ENCODE measurements at places on chromosomes 6 and 20.

GRCh38 chr6:169079650-169080049 is 174.0 kb downstream of the THBS2 start:
- no peak for DNase-seq

DNA sequence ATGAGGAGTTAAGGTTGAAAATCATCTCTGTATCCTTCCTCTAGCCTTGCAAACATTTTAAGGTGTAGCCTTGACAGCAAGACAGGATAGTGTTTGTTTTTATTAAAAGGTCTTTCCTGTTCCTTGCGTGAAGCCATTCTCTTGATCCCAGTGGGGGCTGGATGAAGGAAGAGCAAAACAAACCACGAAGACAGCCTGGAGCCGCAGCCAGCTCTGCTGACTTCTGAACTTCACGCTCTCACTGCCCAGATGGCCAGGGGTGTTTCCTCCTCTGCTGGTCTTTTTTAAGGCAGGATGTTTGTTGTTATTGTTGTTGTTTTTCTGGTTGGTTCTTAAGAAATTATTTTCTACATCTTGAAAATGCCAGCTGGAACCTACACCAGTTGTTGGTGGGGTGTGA is 156.4 kb downstream of the MTHFD1L start:
- DNase-seq: no peak

DNA sequence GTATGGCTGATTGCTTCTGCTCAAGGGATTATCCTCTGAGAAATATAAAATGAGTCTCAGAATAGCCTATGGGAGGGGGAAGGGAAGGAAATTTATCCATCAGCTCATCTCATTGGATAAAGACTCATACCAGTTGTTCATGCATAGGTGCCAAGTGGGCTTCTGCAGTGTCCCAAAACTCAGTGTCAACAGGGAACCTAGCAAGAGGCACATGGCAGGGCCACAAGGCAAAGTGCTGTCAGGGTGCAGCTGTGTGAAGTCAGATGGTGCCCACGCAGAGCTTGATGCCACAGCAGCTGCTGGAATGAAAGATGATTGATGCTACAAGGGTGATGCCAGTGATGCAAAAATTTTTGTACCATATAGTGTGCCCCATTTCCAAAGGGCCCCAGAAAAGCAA is 3.2 kb upstream of the CHD6 start:
- no peak for DNase-seq

- no peak for DNase-seq
These were observed 47.2 kb downstream of the GMPR start for GRCh38 chr6:16285467-16286150.

DNA sequence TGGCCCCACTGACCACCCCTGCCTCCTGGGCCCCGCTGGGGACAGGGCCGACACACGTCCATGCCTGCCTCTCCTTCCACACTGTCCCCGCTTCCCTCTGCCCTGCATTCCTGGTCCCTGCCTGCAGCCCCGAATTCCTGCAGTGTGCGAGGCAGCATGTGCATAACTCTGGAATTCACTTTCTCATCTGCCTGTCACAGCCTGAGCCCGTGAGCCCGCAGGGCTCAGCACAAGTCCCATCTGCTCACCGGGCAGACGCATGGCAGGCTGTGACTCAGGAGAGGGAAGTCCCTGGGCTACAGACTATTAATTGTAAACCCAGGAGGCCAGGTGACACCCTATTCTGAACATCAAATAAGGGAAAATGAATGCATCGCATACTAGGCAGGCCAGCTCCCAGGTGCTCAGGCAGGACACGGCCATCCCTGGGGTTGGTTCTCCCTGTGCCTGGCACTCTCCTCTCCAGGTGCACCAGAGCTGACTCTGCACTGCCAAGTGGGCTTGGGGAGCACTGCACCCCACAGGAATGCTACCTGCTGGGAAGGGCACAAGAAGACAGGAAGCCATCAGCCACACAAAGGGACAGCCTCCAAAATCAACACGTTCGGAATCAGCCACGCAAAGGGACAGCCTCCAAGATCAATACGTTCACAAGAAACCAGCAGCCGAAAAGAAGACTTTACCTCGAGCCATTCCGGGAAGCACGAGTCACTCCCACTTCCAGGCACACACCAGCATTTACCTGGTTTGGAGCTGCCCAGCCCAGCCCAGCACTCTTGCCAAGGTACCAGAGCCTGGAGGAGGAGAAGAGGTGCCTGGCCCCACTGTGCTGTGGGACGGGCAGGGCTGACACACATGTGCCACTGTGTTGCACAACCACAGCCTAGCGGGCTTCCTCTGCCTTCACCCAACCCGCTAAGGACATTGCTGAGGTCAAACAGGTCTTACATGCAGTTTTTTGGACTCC is 65.9 kb downstream of the DLL1 start:
- DNase-seq: peak; percentile 79

DNA sequence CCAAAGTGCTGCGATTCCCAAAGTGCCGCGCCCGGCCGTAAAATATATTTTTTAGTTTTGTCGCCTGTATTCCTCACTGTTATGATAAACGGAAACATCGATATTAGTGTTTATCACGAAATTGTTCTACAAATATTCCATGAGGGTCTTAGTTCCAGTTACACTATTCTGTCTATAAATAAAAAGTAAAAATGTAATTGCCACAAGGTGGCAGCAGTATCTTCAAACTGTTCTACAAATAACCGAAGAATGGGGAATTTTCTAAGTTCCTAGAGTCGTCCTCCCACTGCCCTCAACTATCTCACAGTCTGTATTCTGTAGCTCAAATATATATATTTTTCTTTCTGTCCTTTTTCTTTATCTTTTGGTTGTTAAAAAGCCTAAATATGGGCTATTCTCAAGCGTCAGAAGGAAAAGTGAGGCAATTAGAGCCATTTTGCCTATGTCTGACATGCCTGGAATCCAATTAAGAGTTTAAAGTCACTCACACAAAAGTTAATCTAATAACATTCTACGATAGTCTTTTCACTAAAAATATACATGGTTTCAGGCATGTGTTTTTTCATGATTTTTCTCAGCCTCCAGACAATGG is 14.2 kb upstream of the FAM162B start:
- DNase-seq: peak; percentile 48

- no peak for DNase-seq
These were observed 68.7 kb downstream of the F13A1 start for GRCh38 chr6:6251555-6252280.

DNA sequence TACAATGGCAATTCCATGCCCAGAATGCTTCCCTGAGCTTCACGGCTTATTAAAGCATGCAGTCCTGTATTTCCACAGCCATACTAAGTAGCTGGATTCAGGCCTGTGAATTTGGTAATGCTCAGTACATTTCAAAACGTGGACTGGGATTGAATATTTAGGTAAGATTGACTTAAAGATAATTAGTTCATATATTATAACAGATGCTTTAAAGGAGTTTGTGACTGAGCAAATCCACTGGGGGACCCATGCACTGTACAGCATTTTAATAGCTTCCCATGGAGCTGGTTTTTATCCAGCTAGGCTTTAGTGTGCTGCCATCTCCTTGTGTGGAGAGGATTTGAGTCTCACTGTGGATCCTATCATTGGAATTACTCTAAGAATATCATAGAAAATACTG is 420.9 kb upstream of the FLRT3 start:
- DNase-seq: no peak

DNA sequence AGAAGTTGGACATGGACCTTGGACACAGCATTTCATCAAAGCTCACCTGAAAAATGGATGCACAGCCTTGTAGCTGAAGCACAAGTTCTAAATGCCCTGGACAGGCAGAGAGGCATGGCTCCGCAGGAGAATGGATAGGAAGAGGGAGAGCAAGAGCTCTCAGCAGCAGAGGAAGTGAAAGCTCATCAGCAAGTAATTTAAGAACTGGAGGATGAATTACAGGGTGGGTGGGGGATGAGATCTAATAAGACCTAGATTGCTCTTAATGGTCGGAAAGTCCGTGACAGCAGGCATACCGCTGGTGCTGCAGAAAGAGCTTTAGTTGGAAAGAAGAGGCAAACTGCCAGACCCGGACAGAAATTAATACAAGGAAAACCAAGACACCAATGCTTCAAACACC is 37.3 kb upstream of the SAYSD1 start:
- DNase-seq: no peak

GRCh38 chr20:11777387-11778205 is 140.1 kb upstream of the BTBD3 start:
- peak; percentile 50 for DNase-seq

- no peak for DNase-seq
These were observed 183.5 kb downstream of the CDKAL1 start for GRCh38 chr6:20717743-20718142.
